CD4-positive, alpha-beta T cell treated with Interferon gamma for 1 hour (primary cell): ENCODE measurements at places on chromosomes 1 and 21.

DNA sequence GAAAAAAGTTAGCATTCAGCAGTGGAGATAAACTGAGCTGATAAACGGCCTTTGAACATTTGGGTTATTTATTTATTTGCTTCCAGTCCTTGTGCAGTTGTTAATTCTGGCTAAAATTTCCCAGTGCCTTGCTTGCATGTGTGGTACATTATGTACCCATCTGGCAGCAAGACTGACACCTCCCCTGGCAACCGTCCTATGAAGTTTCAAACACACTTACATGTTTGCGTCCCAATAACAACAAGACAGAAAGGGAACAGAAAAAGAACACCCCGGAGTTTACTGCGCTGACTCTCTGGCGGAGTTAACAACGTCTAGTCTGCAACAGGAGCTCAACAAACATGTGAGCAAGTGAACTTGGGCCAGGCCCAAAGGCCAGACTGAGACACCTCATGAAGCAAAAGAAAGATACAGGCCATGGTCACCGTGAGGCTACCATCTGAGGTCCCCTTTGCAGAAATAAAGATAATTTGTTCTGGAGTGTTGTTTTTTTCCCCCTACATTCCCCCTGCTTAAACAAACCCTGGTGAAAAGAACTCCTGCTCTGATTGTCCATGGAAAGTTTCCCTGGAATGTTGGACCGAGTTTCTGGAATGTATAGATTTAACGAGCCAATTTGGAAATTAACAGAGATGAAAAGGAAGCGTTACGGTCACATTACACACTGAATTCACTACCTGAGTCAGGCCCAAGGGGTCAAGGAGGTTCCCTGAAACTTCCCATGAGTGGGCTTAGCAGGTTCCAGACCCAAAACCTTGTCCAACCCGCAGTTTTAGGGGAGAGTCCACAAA is 33.4 kb downstream of the TRABD2B start:
- DNase-seq = no peak

- peak; percentile 11 for DNase-seq
Observed at GRCh38 chr1:151838222-151839081, 1.2 kb downstream of the C2CD4D start.

DNA sequence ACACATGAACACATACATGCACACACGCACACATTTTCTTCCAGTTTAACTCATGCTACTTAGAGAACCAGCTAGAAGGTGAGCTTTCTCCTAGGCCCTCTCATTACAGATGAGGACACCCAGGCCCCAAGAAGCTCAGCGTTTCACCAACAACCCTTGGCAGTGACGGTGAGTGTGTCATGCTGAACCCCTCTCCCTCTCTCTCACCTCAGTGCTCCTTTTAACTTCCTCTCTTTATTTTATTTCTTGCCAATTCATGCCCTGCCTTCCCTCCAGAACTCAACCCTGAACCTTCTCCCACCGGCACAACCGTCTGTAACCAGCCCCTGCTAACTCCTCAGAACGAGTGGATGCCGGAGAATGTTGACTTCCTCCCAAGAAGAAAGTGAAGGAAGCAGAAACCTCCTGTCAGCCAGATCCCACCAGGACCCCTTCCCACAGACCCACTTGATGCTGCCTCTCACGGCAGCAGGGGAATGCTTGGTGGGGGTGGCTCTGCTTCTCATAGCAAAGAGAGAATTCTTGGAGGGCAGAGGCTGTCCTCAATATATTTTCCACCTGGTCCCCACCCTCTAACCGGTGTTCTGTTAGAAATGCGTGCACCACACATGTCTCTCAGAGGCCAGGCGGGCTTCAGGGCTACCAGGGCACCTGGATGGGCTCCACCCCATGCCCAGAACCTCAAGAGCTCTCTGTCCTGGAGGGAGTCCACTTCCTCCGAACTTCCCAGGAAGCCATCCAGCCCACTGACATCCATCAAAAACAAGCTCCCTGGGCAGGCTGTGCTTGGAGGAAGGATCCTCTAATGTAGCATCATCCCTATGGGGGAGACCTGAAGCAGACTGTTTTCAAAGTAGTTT is 134.0 kb downstream of the TOMM20 start:
- DNase-seq = no peak

- no peak for DNase-seq
Observed at GRCh38 chr1:17696417-17697301, 58.5 kb upstream of the ACTL8 start.

DNA sequence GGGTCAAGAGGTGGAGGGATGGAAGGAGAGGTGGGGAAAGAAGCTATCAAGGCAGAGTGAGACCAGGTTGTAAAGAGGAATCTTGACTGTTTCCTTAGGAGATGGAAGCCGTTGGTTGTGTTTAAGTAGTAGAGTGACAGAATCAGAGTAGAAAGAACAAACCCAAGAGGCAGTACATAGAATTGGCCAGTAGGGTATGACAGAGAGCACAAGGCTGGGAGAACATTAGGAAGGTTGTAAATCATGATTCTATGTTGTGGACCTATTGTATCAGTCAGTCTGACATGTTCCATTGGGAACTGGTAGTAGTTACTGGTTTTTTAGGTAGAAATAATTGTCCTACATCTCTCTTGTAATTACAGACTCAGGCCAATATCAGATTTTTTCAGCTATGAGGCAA is 486.9 kb upstream of the USP24 start:
- DNase-seq = no peak

DNA sequence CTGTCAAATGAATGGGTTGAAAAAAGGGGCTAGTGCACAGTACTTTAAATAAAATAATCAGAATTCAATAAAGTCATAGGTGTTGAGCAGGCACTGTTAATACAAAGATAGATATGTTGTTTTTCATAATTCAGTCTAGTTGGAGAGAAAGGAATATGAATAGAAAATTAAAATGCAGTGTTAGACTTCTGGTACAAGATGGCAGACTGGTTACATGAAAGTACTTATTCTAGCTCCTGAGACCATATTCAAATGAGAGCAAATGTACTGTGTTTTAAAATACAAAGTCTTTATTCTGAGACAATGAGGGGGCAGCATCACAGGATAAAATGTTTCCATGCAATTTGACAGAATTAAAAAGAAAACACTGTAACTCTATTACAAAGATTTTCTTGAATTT is 542.1 kb downstream of the COL11A1 start:
- DNase-seq = no peak

DNA sequence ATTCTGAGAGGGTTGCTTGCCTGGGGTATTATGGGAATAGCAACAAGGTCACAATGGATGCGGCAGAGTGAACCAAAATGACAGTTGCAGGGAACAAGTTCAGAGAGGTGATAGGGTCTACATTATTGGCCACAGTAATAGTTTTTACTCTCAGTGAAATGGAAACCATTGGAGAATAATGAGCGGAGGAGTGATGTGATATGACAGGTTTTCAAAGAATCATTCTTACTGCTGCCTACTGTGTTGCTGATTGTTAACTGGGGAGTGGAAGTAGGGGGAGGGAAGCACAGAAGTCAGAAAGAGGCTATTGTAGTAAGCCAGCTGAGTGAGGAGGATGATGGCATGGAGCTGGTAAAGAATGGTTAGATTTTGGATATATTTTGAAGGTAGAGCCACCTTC is 195.2 kb upstream of the HOOK1 start:
- no peak for DNase-seq

GRCh38 chr1:231684356-231685244 is 58.0 kb downstream of the DISC1 start:
- DNase-seq = no peak

GRCh38 chr1:225657462-225657989 is 4.6 kb upstream of the ENAH start:
- no peak for DNase-seq

- DNase-seq = no peak
Observed at GRCh38 chr1:41876576-41877445, 41.9 kb downstream of the HIVEP3 start.

- DNase-seq = no peak
Observed at GRCh38 chr1:46461017-46461808, 28.4 kb upstream of the DMBX1 start.

DNA sequence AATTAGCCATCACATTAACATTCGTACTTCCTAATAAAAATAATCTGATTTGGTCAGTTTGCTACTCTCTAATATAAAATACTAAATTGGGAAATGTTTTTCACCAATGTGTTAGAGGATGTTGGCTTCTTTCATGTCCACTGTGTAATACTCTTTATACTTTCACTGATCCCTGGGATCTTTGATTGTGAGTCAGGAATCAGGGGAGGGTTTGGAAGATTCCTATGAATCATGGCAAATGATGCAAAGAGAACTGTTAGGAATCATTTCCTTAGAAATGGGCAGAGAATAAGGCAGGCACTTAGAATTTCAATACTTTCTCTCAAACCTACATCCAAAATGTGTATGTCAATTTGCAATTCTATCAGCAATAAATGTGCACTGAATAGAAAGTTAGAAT is 31.0 kb downstream of the KRTAP24-1 start:
- DNase-seq = no peak

DNA sequence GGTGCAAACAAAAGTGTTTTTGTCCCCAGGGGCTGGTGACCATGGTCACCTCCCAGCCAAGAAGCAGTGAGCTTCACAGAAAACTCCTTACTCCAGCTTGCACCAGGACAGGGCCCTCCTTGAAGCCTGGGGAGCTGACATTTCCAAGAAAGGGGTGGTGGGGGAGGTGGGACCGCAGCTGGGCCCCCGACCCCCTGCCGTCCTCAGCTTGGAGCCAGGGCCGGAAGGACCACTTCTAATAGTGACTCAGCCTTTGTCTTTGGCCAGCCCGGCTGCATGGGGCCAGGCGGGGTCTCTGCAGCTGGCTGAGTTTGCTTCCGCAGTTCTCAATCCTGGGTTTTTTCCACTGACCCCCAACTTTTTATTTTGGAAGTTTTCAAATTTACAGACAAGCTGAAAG is 136.5 kb upstream of the POU3F1 start:
- DNase-seq = no peak

- no peak for DNase-seq
Observed at GRCh38 chr21:32682696-32683474, 44.9 kb downstream of the SYNJ1 start.

DNA sequence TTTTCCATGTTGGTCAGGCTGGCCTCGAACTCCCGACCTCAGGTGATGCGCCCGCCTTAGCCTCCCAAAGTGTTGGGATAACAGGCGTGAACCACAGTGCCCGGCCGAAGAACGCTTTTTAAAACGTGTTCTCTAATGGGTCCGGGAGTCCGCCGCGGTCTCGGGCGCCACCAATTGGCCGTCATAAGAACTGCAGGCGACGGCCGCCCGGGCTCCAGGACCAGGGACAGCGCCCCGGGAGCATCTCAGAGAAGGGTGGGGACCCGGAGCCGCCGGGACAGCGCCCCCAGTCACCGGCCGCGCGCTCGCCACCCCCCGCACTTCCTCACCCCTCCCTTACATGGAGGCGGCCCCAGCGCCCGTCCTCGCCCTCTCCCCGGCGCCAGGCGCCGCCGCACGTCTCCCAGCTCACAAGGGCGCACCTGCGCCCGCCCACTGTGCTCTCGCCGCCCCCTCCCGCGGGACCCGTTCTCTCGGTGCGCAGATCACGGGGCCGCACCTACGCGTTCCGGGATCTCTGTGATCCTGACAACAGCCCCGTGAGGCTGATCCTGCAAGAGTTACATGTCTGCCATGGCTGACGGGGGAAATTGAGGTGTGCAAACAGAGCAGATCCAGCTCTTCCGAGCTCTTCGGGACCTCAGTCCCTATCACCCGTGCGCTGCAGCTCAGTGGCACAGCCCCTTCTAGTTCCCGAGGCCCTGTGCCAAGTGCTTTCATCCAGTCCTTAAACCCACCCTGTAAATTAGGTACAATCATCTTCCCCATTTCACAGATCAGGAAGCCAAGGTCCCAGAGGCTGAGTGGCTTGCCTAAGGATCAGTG is 9.8 kb downstream of the RAP1GAP start:
- DNase-seq = peak; percentile 74

DNA sequence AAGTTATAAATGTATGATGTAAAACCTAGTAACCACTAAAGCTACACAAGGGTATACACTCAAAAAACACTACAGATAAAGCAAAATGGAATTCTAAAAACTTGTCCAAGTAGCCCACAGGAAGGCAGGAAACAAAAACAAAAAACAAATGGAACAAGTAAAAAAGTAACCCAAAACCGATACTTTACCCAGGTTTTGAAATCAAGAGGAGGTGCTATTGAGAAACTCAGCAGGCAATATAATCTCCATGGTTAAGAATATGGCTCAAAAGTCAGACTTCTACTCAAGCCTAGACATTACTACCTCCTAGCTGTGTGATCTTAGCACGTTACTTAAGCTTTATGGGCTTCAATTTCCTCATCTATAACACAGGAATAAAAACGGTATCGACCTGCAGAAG is 13.3 kb downstream of the RBBP5 start:
- DNase-seq = no peak

- no peak for DNase-seq
Observed at GRCh38 chr1:228161362-228161761, 4.2 kb upstream of the IBA57 start.

DNA sequence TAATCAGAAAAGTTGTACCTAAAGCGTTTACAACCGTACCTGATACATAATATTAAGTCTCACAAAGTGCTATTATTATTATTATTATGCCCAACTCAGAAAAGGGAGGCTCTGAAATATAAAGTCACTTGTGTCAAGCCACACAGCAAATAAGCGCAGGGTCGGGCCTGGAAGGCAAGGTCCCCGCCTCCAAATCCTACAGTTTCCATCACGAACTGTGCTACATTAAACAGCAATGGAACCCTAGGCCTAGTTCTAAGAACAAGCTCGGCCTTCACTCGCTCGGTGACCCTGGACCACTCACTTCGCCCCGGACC is 549 bp downstream of the PARS2 start:
- no peak for DNase-seq

GRCh38 chr1:28127617-28128257 is 39.3 kb upstream of the EYA3 start:
- no peak for DNase-seq

GRCh38 chr1:243471026-243471685 is 215.3 kb downstream of the SDCCAG8 start:
- no peak for DNase-seq

DNA sequence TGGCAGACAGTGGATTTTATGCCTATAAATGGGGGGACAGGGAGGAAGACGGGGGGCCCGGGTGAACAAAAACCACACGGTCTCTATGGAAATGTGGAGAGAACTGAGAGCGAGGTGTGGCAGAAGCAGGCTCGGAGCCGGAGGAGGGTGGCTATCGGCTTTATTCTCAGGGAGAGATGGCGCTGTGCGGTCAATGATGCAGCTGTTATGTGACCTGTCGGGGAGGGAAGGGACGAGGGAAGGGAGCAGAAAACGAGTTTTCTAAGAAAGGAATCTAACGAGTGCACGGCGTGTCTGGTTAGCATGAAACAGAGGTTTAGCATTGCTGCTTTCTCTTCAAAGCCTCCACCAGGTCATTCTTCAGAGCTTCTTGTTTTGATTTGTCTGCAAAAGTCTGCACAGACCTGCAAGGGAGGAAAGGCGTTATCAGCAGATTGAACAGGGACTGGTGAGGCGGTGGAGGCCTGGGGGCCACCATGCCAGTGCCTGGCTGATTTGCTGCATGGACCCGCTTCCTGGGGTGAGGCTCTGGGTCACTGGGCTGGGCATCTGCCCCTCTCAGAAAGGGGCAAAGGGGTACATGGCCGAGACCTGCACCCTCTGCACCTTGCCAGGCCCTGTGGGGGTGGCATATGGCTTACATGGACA is 27.2 kb downstream of the SLC66A1 start:
- DNase-seq = no peak
